ENCODE measurements at places on chromosomes 2 and 18. TPM values are rescaled to one million over a fixed set of nuclear protein-coding genes. Genes with fewer than 3 reads are reported as not detected.
A peak's percentile ranks its signal among the peaks of the same experiment; 100 is the strongest.

The TRPM8 gene
- total RNA-seq: 1.4 TPM

The PIGN gene
- 30.3 TPM for total RNA-seq

The MFSD6 gene
- total RNA-seq: 9.6 TPM

The GBX2 gene
- total RNA-seq: 1.3 TPM

- no peak overlapping the region for H3K4me3 ChIP-seq
- no peak for DNase-seq
- H3K36me3 ChIP-seq: no peaks in the 10 kb centered on the region
- H3K27me3 ChIP-seq: peaks cover 64% of the 10 kb centered on the region
These were observed 3.5 kb upstream of the FHOD3 start for GRCh38 chr18:36294031-36294430.

GRCh38 chr18:9986156-9986930 is 72.5 kb downstream of the VAPA start:
- no peaks in the 10 kb centered on the region for H3K27me3 ChIP-seq
- DNase-seq: no peak
- no peaks in the 10 kb centered on the region for H3K4me1 ChIP-seq
- H3K36me3 ChIP-seq: no peaks in the 10 kb centered on the region
- no peak overlapping the region for H3K27ac ChIP-seq

DNA sequence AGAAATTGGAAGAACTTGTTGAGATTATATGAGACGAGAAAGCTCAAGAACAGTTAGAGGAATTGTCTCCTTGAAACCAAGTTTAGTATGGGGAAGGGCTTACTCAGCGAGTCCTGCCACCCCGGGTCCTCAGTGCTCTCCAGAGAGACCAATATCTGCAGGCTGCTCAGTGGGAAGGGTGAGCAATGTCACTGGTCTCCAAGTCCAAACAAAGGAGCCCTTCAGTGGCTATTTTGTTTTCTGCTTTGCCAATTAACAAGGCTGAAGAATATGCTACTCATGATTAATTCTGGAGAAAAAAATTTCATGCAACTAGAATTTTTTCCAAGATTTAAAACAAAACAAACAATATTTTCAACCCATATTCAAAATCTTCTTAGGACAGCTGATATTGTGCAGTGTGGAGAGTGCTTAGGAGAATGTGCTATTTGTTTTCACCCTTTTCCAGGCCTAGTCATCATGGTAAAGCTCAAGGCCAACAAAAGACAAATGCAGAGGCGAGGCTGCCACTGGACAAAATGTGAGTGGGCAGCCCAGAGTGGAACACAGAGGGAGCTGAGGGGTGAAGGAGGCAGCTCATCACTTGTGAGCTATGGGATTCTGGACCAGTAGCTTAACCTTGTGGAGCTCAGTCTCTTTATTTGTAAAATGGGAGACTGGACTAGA is 83.8 kb upstream of the TMEM17 start:
- no peaks in the 10 kb centered on the region for H3K27me3 ChIP-seq
- H3K4me3 ChIP-seq: no peak overlapping the region
- H3K36me3 ChIP-seq: no peaks in the 10 kb centered on the region
- DNase-seq: no peak
- no peak overlapping the region for H3K27ac ChIP-seq

GRCh38 chr18:47981320-47981719 is 50.9 kb upstream of the SMAD2 start:
- no peaks in the 10 kb centered on the region for H3K36me3 ChIP-seq
- H3K4me1 ChIP-seq: peaks cover 17% of the 10 kb centered on the region
- H3K27ac ChIP-seq: no peak overlapping the region
- H3K4me3 ChIP-seq: no peak overlapping the region
- H3K27me3 ChIP-seq: no peaks in the 10 kb centered on the region

- no peak overlapping the region for H3K27ac ChIP-seq
- H3K27me3 ChIP-seq: no peaks in the 10 kb centered on the region
- DNase-seq: peak; percentile 5
- H3K4me3 ChIP-seq: no peak overlapping the region
- no peaks in the 10 kb centered on the region for H3K36me3 ChIP-seq
These were observed 553.3 kb downstream of the ARHGAP15 start for GRCh38 chr2:143682436-143683055.

GRCh38 chr2:186641807-186642321 is 52.0 kb upstream of the FAM171B start:
- no peaks in the 10 kb centered on the region for H3K27me3 ChIP-seq
- H3K4me1 ChIP-seq: peaks cover 6% of the 10 kb centered on the region
- H3K27ac ChIP-seq: no peak overlapping the region

DNA sequence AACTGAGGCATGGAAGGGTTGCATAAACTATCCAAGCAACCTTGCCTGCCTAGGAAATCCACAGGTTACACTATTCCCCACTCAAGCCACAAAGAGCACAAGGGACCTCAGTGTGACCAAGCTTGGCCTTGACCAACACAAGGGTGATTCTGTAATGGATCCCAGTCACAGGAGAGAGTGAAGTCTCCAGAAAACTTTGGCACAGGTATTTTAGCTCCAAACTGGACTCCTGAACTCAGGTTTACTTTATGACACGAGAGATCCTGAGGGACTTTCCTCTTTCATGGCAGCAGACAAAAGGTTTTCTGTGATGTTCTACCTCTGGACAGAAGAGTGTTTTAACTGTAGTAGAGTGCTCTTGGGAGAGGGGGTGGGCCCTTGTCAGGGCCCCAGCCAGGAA is 169.2 kb downstream of the TRABD2A start:
- no peak overlapping the region for H3K27ac ChIP-seq
- H3K4me1 ChIP-seq: no peaks in the 10 kb centered on the region
- DNase-seq: no peak
- H3K36me3 ChIP-seq: no peaks in the 10 kb centered on the region
- H3K27me3 ChIP-seq: no peaks in the 10 kb centered on the region
